Heart right ventricle (tissue), 16 donors: ENCODE measurements at places on chromosomes 7 and 10. TPM values are rescaled to one million over a fixed set of nuclear protein-coding genes. Genes with fewer than 3 reads are reported as not detected.

DNA sequence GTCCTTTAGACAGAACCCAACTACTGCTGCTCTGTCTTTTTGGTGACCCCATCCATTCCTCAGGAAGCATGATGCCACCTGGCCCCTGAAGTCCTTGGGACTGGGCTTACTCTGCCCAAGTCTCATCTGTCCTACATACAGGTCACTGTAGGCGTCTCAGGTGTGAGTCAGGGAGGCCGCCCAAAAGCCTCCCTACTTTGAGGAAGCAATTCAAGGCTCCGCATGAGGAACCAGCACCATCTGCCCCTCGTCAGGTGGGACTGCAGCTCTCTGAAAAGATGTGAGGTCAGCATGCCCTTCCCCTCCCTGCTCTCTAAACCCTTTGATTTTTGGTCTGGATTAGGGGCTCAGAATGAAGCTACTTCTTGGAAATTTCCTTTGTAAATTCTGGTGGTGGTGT lies 354.8 kb downstream of the CXCL12 start:
- no peak for DNase-seq

GRCh38 chr10:24901686-24902399 lies 50.6 kb downstream of the PRTFDC1 start:
- DNase-seq, result peak; percentile 34

DNA sequence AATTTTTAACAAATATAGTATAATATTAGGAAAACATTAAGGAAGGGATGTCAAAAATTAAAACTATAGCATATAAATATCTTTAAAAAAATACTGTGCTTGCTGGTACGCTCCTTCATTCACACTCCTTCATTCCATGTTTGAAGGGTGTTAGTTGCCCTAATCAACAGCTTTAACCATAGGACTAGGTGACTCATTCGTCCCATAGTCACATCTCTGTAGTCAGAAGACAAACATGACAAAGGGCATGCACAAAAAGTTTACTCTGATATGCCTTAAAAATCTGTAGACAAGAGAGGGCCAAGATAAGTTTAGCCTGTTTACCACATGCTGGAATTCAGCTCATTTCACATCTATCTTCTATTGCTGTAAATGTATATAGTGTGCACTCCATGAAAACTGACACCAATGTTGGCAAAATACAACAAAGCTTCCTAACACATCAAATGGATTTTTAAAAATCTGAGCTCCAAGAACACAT lies 646 bp downstream of the FAM13C start:
- no peak for DNase-seq

- no peak for DNase-seq
These were observed 44.2 kb upstream of the PRSS58 start for GRCh38 chr7:142301923-142302550.

DNA sequence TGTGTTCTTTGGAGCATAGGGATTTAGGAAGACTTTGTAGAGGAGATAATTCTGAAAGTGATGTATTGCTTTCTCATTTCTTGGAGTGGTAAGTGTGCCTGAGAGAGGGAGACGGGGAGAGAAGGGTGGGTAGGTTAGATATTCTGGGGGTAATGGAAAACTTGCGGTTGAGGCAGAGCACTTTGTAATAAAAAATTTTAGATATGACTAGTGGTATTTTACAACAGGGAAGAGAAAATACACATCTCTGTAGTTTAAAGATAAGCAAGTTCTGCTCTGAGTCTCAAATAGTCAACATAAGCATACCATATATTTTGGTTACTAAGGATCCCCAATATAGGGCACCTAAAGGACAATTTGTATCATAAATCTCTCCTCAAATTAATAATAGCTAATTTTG lies 6.6 kb downstream of the VPS50 start:
- no peak for DNase-seq

DNA sequence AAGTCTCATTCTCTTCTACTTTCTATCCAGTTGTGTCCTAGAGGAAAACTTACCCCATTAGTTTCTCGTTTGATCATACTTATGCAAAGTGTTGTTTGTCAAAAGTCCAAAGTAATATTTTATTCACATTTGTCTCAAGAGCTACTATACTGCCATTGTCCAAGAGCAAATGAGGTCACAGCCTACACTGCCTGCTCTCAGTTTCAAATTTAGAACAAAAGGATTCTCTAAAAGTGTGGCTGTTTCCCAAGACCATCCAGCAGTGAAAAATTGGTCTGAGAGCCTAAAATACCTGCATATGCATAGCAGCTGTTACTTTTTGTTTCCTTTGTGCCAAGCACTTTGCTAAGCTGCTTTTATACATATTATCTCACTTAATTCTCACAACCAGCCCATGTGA lies 439.5 kb upstream of the NFE2L3 start:
- no peak for DNase-seq

GRCh38 chr10:43901302-43901701 lies 252.6 kb upstream of the ZNF32 start:
- no peak for DNase-seq

- DNase-seq, result no peak
These were observed 116.0 kb downstream of the PTPN20 start for GRCh38 chr10:47027108-47027783.

- no peak for DNase-seq
These were observed 1.2 kb downstream of the GTPBP10 start for GRCh38 chr7:90347759-90348158.

Gene TAS2R16
- total RNA-seq, result not detected

Gene PCLO
- total RNA-seq, result 2.3 TPM

Gene HMX3
- total RNA-seq, result not detected

Gene FAM25A
- not detected for total RNA-seq

Gene CALY
- total RNA-seq, result not detected

Gene PTPRN2
- 0.82 TPM for total RNA-seq

Gene TAS2R41
- total RNA-seq, result not detected

Gene ZNF783
- 4.3 TPM for total RNA-seq

Gene NKX1-2
- total RNA-seq, result not detected

Gene CUX1
- total RNA-seq, result 158 TPM

Gene COL26A1
- total RNA-seq, result not detected

Gene SEMA3D
- total RNA-seq, result 2.0 TPM

Gene TSPAN33
- total RNA-seq, result 9.2 TPM
